ENCODE measurements at places on chromosomes 2 and 18. TPM values are rescaled to one million over a fixed set of nuclear protein-coding genes. Genes with fewer than 3 reads are reported as not detected.

GRCh38 chr2:120722568-120723421 lies 12.9 kb upstream of the GLI2 start:
- no peak for DNase-seq

GRCh38 chr2:161134547-161135518 lies 25.4 kb upstream of the TANK start:
- no peak for DNase-seq

Gene KLHL30
- not detected for total RNA-seq

Gene SERPINB3
- not detected for total RNA-seq

Gene MGAT4A
- total RNA-seq: 27.4 TPM

All from uterus (tissue), 4 donors.